Kidney (tissue), 22 donors: ENCODE measurements at places on chromosomes 7 and 10. TPM values are rescaled to one million over a fixed set of nuclear protein-coding genes. Genes with fewer than 3 reads are reported as not detected.

Gene AQP1
- 617 TPM for polyA plus RNA-seq

Gene SOSTDC1
- polyA plus RNA-seq, result 13.3 TPM

Gene CRPPA
- polyA plus RNA-seq, result 2.0 TPM

Gene RAB11FIP2
- polyA plus RNA-seq, result 8.2 TPM

Gene ZPBP
- polyA plus RNA-seq, result not detected

- DNase-seq, result no peak
Observed at GRCh38 chr7:158950914-158951635, 94.7 kb downstream of the DYNC2I1 start.

DNA sequence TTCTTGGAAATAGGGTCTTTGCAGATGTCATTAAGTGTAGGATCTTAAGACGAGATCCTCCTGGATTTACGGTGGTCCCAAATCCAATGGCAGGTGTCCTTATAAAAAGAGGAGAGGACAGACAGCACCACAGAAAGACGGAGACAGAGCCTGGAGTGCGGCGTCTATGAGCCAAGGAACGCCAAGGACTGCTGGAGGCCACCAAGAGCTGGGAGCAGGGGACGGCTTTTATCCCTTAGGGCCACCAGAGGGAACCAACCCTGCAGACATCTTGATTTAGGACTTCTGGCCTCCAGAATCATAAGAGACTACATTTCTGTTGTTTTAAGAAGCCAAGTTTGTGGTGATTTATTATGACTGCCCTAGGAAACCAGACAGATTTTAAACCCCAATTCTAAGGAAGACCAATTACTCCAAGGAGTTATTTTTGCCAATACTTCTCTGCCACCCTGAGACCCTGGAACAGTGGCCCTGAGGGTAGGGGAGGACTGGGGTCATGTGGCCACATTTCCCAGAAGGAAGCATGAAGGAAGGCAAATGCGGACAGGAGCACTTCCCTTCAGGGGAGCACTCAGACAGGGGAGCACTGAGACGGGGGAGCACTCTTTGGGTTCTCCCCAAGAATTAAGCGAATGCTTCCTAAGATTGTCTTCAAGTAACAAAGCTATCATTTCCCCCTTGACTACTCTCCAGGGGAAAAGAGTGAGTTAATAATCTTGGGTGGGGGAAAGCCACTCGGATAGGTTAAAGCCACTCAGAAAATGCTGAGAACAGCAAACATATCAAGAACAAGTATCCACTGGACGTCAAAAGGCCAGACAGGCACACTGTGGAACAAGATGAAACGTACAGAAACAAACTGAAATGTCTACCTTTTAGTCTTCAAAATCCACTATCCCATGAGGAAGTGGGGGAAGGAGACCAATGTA, 67.5 kb downstream of the CHST15 start:
- peak; percentile 69 for DNase-seq

GRCh38 chr7:98745722-98746318, 124.0 kb downstream of the TMEM130 start:
- peak; percentile 72 for DNase-seq

DNA sequence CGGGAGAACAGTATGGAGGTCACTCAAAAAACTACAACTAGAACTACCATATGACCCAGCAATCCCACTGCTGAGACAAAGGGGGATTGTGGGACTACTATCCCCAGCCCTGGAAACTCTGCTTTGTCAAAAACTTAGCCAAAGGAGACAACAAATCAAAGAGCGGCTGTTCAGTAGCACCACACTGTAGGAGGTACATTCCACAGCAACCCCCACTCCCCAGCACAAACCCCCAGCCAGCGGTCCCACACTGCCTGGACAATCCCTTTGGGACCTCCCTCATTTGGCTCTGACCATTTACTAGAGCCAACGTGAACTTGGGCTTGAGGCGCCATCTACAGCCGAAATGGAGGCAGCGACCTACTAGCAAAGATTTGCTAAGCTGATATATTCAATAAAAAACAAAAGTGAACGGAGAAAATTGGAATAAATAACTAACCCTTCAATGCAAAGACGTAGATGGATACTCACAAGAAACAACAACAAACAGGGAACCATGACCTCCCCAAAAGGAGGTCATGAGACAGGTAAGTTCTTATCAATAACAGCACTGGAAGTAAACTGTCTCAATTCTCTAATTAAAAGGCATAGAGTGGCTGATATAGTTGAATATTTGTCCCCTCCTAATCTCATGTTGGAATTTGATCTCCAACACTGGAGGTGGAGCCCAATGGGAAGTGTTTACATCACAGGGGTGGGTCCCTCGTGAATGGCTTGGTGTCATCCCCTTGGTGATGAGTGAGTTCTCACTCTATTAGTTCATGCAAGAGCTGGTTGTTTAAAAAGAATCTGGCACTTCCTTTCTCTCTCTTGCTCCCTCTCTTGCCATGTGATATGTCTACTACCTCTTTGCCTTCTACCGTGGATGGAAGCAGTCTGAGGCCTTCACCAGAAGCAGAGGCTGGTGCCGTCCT, 119.0 kb upstream of the KCNMA1 start:
- DNase-seq, result peak; percentile 63

- DNase-seq, result no peak
Observed at GRCh38 chr10:77963901-77964300, 37.3 kb upstream of the DLG5 start.

DNA sequence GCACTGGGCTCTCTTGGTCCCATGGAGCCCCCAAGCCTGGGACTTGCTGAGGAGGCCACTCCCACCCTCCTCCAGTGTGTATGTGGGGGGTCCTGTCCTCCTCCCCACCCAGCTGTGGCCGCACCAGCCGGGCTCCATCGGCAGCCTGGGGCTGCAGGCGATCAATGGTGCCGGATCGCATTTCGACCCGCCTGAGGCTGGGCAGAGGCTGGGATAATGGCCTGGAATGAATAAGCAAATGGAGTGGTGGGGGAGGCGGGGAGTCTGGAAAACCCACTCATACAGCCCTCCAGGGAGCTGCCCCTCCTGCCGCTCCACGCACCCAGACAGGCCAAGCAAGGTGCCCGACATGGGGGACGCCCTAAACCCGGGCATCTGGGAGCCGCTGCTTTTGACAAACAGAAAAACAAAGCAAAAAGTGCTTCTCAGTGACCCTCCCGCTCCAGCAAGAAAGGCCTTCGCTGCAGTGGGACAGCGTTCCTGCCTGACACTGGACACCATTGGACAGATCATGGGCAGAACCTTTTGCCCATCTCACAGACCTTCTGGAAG, 160.5 kb downstream of the NRF1 start:
- no peak for DNase-seq

DNA sequence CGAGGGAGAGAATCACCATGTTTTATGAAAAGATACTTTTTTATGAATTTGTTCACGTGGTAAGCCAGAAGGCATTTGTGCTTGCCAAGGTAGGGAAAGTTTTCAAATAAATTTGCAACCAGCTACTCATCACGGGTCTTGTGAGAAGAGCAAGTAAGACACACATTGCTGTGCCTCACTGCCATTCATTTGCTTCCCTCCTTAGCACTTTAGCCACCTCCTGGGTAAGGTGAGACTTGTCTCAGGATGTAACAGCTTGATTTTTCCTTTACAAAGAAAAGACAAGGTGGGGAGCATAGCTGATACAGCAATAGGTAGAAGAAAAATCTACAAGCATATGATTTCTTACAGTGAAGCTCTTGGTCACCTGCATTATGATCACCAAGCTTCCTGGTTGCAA, 342.4 kb upstream of the GRM3 start:
- no peak for DNase-seq

- no peak for DNase-seq
Observed at GRCh38 chr7:105913947-105914346, 37.5 kb upstream of the ATXN7L1 start.

DNA sequence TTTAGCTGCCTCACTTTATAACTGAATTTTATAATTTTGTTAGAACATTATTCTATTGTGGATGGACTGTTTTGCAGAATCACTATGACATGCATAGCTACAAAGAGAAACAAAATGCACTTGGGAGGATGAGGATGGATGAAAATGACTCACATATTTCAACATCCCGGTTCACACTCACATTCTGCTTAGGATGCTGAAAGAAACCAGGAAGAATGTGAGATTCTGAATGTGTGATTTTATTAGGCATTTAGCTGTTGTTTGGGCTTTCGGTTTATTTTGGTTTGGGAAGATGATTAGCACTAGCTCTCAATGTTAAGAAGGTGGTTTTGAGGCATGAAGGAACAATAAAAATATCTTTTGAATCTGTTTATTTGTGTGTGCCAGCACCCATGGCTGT, 235.5 kb downstream of the SEMA3E start:
- no peak for DNase-seq

GRCh38 chr10:70348228-70348850, 34.1 kb downstream of the LRRC20 start:
- DNase-seq, result peak; percentile 60
